ENCODE measurements at places on chromosomes 3 and 15.

DNA sequence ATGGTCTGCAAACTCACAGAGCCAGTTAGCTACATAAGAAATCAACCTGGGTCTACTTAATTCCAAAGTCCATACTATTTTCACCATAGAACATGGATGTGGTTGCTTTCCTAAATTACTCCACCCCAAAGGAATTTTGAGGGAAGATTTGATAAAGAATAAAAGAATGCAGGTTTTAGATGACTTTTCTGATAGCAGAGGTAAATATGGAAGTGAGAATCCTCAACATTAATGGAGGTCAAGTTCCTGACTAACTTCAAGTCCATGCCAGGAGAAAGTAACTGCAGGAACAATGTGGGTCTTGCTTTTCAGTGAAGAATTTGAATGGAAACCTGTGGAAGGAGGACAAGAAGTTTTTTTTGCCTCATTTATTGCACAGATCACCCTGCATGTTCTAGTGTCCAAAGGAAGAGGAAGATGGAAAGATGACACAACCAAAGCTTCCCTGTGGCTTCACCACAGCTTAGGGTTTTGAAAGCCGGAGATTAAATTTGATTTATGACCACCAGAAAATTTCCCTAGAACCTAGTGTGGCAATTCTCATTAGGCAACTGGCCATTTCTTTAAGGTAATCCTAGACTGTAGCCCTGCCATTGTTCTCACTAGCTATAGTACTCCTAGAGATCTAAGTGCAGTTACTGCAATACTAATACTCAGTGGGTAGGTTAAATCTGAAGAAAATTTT, 429.7 kb downstream of the RAP2B start:
- no peak for DNase-seq

- DNase-seq: no peak
Measured at GRCh38 chr3:54171509-54171908, 49.2 kb downstream of the CACNA2D3 start.

DNA sequence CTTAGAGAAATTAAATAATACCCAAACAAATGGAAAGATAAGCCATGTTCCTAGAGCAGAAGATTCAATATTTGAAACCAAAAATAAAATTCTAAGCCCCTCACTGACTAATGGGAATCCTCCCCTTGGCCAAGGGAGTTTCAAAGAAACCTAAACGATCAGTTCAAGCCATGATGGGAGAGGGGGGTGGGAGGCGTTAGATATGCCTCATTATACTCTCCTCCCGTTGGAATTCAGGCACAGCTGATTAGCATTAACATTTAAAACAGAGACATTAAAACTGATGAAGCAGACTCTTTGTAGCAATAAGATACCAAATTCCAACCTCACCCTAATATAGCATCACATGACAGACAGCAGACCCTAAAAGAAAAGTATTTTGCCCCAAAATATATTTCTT, 32.9 kb downstream of the OCA2 start:
- DNase-seq: no peak

GRCh38 chr3:183698756-183699155, 1.2 kb downstream of the YEATS2 start:
- no peak for DNase-seq

DNA sequence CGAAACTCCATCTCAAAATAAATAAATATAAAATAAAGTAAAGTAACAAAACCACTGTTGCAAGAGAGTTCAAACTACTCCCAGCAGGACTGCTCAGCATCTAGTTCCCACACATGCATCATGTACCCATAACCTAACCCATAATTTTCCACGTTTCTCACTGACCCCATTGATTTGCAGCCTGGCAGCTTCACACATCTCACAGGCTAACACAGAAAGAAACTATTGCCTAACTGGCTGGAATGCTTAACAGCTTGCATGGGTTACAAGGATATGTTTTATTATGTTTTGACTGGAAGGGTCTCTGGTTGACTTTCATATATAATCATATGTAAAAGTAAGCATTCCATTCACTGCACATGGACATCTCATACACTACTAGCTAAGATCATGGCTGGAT, 55.6 kb upstream of the TBC1D23 start:
- no peak for DNase-seq
